ENCODE measurements at places on chromosomes 2 and 18.

DNA sequence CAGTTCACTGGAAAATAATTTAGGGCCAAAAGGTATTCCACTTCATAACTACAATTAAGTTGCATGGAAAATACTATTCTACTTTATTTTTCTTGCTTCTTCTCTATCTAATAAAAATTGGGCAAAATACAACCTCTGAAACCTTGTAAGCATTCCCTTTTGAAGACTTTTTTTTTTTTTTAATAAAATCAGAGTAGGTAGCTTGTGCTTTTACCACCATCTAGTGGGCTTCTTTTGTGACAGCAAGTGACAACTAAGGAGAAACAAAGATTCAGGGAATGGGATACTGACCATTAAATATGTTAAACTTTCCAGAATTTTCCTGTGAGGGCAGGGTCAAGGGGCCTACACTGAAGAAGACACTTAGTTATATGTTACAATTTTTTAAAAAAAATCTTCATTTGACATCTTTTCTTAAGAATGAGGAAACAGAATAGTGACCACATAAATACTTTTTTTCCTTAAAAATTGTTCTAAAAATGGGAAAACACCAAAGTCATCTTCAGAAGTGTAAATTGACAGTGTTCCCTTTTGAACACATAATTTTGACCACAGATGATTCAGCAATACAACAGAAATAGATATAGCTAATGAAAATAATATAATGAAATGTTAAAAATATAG lies 1183.2 kb upstream of the ACVR2A start:
- peak; percentile 30 for DNase-seq

DNA sequence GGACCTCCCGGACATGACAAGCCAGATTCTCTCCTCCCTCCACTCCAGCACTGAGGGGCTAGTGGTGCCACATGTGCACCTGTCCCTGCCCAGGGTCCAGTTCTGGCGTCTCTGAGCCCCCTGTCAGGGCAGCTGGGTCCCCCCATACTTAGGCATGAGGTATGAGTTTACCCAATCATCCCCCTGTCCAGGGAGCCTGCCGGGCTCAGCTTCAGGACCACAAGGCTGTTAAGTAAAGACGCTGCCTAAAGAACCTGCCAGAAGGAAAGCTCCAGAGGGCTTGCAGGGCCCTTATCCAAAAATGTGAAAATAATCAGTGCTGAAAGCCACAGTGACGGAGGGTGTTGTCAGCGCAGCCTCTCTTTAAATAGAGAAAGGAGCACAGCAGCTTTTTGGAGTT lies 40.0 kb downstream of the SH3BP4 start:
- no peak for DNase-seq

GRCh38 chr18:14944838-14945237 lies 196.9 kb downstream of the ANKRD30B start:
- no peak for DNase-seq

GRCh38 chr2:95385570-95385984 lies 16.9 kb upstream of the FAHD2A start:
- DNase-seq: no peak

GRCh38 chr2:47964722-47965434 lies 58.6 kb upstream of the FBXO11 start:
- DNase-seq: no peak

GRCh38 chr2:171325886-171326585 lies 107.8 kb downstream of the METTL8 start:
- DNase-seq: no peak

- DNase-seq: no peak
Measured at GRCh38 chr2:240672701-240673190, 9.9 kb downstream of the AQP12B start.

GRCh38 chr2:118049816-118050140 lies 35.9 kb upstream of the CCDC93 start:
- DNase-seq: no peak

DNA sequence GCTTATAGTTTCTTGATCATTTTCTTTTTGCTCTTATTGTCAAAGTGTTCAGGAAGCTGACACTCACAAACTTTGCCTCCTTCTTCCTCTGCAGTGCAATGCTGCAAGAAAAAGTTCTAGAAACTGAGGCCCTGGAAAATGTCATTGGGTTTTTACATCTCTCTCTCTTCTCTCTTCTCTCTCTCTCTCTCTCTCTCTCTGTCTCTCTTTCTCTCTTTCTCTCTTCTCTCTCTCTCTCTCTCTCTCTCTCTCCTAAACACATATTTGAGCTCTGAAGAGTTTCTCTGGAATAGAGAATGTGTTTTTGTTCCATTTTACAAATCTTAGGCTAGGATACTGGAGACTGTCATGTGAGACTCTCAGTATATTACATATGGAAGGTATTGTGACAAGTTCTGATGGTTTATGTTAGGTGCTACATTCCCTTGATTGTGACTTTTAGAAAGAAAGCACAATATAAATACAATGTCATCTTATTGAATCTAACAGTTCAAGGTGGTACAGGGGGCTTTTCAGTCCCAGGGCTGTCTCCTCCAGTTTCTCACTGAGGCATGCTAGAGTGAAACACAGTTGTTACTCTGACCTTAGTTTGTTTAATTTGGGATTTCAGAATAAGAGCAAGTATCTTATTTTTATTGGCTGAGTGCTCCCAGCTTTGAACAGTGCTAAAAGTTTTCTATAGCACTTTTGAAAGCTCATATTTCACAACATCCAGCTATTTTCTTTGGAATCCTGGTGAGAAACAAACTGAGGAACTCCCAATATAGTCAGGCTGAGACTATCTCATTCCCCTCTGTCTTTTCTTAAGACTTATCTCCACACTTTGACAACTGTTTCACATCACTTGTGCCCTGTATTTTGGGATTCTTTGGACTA lies 41.4 kb upstream of the EHBP1 start:
- no peak for DNase-seq

DNA sequence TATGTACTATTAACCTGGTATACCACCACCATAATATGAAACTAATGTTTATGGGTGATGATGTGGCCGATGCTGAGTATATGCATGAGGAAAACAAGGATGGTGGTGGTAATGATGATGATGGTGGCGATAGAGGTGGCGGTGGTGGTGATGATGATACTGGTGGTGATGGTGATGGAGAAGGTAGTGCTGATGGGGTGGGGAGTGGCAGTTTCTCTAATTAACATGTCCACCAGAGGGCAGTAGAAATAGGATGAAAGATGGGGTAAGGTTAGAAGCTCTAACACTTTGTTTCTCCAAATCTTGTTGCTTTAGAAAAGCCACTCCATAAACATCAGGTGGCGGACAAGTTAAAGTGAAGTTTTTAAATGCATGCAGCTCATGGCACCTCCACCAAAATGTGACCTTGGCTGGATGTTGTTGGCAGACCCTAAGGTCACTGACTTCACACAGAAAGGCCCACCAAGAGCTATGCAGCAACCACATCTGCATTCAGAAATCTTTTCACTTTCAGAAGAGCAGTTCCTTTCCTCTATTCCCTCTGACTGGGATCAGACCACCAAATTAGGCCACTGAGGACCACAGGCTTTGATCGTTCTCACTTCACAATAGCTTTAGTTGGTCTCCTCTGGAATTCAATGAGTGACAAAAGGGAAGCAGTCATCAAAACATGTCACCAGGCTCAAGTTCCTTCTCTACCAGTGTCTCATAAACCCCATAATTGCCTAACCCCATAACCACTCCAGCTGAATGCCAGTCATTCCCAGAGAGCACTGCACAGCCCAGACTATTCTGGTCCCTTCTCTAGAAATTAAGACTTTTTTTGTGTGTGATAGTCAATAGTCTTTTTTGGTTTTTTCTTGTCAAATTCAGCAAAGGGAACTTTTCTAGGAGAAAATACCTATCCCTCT lies 7.5 kb upstream of the BCL11A start:
- no peak for DNase-seq

GRCh38 chr2:71615767-71616730 lies 162.7 kb downstream of the DYSF start:
- no peak for DNase-seq

DNA sequence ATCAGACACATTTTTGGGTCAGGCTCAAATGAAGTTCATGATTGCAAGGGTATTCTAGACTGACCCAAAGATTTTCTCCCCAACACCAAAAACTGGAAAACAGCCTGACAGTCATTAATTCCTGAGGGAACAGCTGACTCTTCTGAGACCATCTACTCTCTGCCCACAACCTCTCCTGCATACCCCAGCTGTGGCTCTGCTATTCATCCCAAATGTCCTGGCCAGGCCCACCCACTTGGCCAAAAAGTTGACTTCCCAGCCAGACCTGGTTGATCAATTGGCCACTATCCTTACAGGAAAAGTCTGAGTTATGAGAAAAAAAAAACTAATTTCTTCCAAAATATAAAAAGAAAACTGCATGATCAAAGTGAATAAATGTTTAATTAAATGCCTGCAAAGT lies 103.8 kb upstream of the ST3GAL5 start:
- no peak for DNase-seq

GRCh38 chr2:160703648-160704585 lies 210.3 kb upstream of the RBMS1 start:
- peak; percentile 26 for DNase-seq

- no peak for DNase-seq
Measured at GRCh38 chr2:239949537-239949936, 75.6 kb downstream of the NDUFA10 start.

DNA sequence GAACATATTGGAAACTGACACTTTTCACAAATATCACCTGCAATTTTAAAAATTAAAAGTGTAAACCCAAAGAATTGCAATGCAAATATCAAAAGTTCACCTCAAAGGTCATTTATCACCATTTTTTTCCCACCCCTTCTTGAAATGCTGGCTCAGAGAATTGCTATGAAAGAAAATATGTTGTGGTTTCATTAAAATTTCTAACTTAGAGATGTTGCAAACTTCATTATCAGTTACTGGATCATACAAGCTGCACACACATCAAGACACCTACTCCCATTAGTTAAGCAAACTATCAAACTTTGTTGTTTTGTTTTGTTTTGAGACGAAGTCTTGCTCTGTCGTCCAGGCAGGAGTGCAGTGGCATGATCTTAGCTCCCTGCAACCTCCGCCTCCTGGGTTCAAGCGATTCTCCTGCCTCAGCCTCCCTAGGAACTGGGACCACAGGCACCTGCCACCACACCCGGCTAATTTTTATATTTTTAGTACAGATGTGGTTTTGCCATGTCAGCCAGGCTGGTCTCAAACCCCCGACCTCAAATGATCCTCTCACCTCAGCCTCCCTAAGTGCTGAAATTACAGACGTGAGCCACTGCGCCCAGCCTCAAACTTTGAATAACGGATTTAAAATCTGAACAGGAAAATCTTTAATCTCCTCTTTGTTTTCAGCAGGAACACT lies 37.0 kb downstream of the STK39 start:
- DNase-seq: no peak

GRCh38 chr2:25615920-25616319 lies 57.5 kb downstream of the DTNB start:
- no peak for DNase-seq

- DNase-seq: no peak
Measured at GRCh38 chr2:95018861-95019550, 6.5 kb upstream of the MAL start.

- no peak for DNase-seq
Measured at GRCh38 chr2:213227458-213227857, 56.8 kb upstream of the SPAG16 start.

GRCh38 chr2:54676656-54677055 lies 46.8 kb upstream of the EML6 start:
- no peak for DNase-seq

- no peak for DNase-seq
Measured at GRCh38 chr18:40676668-40677067, 1278.4 kb upstream of the PIK3C3 start.

DNA sequence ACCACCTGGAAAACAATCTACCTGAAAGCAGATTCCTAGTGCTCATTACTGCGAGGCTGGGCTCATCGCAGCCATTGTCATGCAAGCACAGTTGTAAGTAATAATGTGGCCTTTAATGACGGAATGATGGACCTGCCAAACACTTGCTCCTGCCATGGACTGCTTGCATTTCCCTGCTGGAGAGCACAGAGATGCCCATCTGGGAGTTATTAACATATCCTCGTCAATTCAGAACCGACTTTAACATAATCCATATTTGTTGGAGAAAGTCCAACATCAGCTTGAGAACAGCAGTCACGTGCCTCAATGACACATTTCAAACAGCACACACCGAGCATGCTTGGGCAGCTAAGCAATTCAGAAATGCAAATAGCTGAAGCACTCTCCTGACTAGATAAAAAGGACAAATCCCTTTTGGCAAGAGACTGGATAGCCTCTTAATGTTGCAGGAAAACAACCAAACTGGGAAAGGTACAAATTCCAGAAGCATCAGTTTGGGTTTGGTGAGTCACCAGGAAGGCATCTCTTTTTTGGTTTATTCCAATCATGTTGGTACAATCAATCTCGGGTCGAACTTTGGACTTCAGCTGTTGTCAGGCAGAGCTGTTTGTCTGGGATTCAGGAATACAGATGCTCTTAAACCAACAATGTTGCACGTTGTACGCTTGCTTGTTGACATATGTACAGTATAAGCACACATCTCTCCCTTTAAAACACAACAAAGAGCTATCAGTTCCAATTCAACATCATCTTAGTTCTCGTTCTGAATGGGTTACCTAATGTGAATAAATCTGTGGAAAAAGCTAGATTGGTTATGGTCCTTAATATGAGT lies 395.8 kb downstream of the LNPK start:
- DNase-seq: no peak

GRCh38 chr2:150135223-150135883 lies 352.1 kb downstream of the RND3 start:
- no peak for DNase-seq

DNA sequence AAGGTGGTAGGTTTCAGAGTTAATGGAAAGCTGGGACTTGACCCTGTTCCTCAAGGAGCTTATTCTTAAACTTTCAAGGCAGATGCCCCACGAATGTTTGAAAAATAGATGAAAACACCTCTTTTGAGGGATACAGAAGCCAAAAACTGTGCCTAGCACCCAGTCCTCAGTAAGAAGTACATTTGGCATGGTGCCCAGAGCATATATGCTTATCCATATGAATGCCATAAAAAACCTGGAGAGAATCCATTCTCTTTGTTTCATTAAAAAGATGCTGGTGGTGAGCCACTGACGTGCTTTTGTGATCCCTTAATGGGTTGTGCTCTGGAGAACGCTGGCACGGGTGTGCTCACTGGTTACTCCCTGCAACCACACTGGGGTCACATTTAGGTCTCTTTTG lies 69.0 kb downstream of the IL1R2 start:
- DNase-seq: no peak

GRCh38 chr2:76197428-76197827 lies 486.7 kb upstream of the GCFC2 start:
- no peak for DNase-seq

DNA sequence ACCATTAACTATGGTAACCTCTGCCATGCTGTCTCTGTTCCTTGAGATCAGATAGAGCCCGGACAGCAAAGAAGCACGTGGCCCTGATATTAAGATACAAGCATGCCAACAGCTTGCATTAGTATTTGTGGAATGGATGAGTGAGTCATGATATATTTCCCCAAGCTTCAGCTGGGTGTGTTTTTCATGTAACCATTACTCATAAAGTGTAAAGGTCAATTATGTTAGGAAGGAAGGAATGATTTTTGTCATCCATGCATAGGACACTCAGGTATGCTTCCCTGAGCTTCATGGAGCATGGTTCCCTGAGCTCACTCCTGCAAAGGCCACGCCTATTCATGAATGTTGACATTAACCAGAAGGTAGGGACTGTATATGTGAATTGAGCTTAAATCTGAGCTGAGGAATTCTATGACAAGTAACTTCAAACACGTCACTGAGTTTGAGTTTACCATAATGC lies 74.6 kb downstream of the ARL4C start:
- no peak for DNase-seq

Measured in NCI-H446 treated with DMSO at 0.1 percent for 48 hours (cell line).